ENCODE measurements at places on chromosomes 11 and 22.

DNA sequence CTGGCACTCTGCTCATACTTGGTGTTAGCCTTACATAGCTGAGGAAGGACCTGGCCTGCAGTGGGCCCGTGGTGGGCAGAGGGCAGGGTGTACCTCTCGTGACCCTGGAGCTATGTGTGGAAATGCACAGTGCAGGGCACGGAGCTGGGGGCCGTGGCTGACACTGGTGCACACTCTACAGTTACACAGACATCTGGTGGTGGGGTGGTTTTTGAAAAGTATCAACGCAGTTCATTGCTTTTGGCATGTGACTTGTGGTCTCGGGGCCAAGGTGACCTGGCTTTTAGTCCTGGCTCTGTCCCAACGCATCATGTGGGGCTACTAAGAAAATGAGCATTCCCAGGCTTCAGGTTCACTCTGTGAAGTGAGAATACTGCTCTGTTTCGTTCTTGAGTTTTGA is 553.6 kb downstream of the NTM start:
- DNase-seq = no peak

GRCh38 chr22:36839356-36840073 is 21.3 kb upstream of the NCF4 start:
- no peak for DNase-seq

DNA sequence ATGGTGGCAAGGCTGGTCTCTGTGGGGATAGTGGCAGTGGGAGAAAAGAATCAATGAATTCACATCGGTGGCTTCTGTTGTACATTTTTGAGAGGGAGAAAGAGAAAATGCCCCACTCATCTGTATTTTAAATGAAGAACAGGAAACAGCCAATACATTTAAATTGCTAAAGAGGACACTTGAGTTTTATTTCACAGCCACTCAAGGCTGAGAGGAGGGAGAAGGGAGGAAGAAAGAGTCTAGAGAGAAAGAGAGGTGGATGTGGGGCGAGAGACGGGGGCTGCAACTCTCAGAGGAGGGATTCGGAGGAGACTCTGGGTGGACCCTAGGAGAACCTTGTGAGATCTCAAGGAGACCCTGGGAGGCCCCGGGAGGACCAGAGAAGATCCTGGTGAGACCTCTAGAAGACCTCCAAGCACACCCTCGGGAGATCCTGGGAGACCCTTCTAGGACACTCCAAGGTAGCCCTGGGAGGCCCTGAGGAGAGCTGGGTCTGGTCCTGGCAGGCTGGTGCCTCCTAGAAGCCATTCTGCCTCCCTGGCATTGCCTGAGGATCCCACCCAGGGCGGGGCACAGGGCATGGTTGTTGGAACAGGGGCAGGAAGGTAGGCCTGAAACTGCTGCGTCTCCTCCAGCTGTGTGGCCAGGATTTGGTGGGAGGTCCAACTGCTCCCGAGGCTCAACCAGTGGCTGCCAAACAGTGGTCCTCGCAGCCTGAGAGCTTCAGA is 91.0 kb upstream of the SHISAL1 start:
- no peak for DNase-seq

- no peak for DNase-seq
These were observed 14.1 kb downstream of the FGF19 start for GRCh38 chr11:69689484-69690319.

GRCh38 chr11:101133190-101133589 is 3.6 kb upstream of the PGR start:
- DNase-seq = no peak

DNA sequence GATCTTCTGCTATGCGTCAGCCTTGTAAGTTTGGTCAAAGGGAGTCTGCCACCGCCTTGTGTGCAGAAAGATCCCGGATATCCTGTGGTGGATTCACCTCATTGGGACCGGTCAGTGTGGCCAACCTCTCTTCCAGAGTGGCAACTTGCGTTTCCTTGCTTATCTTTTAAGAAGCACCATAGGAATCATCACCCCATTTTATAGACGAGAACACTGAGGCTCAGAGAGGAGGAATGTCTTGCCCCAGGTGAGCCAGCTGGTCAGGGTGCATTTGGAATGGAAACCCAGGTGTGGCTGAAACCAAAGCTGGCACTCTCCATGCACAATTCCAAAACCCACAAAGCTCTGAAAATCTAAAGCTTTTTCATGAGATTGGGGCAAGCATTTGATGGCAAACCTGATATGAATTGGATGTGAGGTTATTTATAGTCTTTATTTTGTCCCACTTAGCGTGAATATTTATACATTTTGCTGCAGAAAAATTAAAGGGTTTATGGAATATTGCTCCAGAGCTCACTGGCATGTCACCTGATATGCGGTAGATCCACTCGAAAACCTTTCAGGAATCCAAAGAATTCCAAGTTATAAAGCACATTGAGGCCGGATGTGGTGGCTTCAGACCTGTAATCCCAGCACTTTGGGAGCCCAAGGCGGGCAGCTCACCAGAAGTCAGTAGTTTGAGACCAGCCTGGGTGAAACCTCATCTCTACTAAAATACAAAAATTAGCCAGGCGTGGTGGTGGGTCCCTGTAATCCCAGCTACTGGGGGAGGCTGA is 12.1 kb upstream of the EIF3D start:
- no peak for DNase-seq

DNA sequence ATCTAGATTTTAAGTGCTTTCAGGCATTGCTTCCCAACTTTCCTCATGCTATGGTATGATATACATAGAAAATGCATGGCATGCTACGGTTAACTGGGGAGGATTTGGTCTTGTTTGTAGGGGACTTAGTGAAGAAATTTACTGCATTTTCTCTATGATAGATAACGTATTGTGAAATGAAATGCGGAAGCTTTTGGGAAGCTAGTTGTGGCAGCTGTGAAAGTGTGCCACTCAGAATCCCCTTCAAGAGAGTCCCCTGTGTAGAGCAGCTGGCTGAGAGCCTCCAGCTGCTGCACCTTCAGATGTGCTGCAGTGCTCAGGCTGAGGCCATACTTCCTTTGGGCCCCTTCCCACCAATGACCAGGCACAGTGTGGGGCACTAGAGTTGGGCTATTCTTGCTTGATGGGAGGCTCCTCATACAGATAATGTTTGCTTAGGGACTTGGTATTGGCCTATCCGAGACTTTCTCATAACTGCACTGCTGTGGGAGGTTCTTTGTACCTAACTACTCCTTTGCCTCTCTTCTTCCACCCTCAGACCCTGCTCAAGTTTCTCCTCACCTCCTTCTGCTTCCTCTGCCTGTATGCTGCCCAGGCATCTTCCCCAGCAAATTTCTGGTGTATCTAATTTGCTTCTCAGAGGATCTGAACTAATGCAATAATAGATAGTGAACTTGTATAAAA is 67.3 kb downstream of the HIPK3 start:
- DNase-seq = no peak

DNA sequence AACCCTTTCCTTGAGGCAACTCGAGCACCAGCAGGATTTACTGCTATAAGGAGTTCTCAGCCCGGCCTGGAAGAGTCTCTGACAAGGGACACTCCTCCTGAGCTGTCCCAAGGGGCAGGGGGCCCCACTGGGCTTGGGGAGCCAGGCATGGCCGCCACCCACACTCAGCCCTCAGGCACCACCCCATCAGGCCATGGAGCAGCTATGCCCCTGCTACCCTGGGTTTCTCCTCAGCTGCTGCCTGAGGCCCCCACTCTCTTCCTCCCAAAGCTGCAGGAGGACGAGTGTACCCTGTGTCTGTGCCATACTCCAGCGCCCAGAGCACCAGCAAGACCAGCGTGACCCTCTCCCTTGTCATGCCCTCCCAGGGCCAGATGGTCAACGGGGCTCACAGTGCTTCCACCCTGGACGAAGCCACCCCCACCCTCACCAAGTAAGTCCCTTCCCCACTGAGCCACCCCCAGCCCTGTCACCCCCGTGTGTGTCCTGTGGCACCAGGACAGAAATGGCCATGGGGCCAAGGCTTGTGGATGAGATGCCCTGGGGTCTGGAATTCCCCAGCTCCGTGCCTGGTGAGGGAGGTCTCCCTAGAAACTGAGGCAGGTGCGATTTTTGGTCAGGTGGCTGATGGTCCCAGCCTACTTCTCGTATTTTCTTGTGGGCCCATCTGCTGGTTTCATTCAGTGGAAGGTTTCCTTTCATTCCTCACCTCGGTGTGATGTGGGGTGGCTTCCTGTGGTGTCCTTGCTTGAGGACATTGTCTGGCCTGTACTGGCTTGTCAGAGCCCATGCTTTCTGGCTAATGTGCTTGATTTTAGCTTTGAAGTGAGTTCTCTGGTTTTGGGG is 28.4 kb downstream of the TAB1 start:
- DNase-seq = no peak

GRCh38 chr11:82845356-82846353 is 54.6 kb downstream of the PRCP start:
- DNase-seq = no peak

- no peak for DNase-seq
These were observed 91.0 kb downstream of the CCDC83 start for GRCh38 chr11:85946221-85946620.

- no peak for DNase-seq
These were observed 71.4 kb downstream of the CHST1 start for GRCh38 chr11:45593992-45594391.

DNA sequence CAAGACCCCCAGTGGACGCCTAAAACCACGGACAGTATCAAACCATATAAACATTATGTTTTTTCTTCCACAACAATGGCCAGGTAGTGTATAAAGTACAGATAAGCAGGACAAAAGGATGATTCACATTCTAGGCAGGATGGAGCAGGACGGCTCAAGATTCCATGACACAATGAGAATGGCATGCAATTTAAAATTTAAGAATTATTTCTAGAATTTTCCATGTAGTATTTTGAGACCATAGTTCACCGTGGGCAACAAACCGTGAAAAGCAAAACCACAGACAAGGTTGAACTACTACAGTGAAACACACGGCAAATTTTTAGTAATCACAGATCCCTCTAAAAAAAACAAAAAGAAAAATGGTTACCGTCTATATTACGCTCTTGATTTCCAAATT is 7.5 kb downstream of the NARS2 start:
- DNase-seq = no peak

DNA sequence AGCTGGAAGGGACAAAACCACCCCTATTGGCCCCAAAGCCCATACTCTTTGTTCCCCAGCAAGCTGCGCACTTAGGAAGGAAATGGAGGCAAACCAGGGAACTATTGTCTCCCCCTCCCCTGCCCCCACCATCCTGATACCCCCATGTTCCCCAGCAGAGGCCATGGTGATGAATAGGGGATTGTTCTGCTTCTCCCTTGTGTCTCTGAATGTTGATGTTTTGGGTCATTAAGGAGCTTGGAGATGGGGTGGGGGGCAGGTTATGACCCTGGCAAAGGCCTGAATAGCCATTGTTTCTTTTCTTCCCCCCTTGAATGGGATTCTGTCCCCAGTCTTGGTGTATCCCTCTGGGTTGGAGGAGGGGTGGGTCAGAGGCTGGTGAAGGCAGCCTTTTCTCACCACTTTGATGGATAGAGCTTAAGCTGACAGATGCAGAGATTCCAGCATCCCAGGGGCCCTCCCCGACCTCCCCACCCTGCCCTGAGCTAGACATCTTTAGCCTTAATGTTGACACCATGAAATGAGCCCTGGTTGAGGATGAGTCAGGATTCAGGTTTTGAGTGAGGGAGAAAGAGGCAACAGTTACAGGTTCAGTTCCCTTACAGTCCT is 8.3 kb downstream of the DTX4 start:
- no peak for DNase-seq

DNA sequence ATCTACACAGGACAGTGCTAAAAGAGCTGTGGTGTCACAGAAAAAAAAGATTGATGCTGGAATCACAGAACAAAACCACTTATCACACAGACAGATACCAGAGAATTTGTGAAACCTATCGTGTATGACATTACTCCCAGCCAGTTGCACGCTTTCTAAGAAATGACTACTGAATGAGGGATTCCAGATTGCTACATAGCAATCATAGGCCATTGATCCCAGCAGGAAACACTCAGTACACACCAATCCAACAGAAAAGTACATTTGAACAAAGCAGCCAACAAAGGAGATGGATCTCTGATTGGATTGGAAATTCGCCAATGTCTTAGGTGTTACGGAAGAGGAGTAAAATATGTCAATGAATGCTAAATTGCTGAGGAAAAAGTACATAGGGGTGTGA is 4.8 kb upstream of the OR8H1 start:
- no peak for DNase-seq

- no peak for DNase-seq
These were observed 10.5 kb downstream of the CLMP start for GRCh38 chr11:123184531-123184930.

- no peak for DNase-seq
These were observed 56.4 kb downstream of the NECTIN1 start for GRCh38 chr11:119672597-119672996.

DNA sequence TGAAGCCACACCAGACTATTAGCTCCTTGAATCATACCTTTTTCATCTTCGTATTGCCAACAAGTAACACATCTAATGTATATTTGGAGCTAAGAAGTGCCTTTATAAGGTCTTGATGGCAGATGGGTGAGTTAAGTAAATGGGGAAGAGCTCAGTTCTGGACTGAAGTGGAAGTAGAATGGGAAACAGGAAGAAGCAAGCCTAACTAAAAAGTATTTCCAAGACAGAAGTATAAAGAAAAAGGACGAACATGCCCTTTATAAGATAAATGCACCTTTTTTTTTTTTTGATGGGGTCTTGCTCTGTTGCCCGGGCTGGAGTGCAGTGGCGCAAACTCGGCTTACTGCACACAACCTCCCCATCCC is 14.5 kb downstream of the CRTAM start:
- no peak for DNase-seq

GRCh38 chr22:33841281-33842005 is 78.8 kb downstream of the LARGE1 start:
- DNase-seq = no peak

GRCh38 chr11:60933416-60934123 is 9.3 kb downstream of the TMEM132A start:
- no peak for DNase-seq

DNA sequence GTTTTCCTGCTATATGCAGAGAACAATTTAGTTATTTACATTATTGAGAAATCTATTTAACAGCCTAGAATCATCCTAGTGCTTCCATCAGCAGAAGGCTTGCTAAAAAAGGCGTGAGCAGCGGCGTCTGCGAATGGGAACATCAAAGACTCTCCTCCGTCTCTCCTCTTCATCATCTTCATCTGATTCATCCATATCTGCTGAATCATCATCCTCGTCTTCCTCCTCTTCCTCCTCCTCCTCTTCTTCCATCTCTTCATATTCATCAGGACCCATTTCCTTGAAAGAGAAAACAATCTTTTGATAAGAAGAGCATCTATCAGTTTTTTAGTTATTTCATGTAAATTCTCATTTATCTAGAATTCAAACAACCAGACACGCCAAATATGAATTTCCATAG is 5.6 kb upstream of the CD59 start:
- no peak for DNase-seq

GRCh38 chr11:31712851-31713250 is 98.3 kb downstream of the PAX6 start:
- DNase-seq = no peak

Measured in effector CD4-positive, alpha-beta T cell (primary cell).